ENCODE measurements at places on chromosomes 5 and 9. TPM values are rescaled to one million over a fixed set of nuclear protein-coding genes. Genes with fewer than 3 reads are reported as not detected.

DNA sequence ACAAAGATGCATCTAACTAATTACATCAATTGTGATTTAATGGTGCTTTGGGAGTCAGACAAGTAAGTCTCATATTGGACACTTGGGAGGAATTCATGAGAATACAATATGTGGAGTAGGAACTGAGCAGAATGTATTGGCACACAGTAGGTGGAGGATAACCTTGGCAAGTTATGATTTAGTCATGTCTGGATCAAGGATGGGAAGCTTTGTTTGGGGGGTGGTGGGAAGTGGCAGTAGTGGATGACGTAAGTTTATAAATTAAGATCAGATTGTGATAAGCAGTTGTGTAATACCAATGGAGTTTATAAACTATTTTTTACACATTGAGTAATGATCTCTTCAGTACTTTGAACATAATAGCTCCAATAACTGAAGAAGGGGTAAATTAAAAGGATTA lies 67.0 kb downstream of the SGCD start:
- H3K27ac ChIP-seq: no peak overlapping the region
- H3K36me3 ChIP-seq: no peaks in the 10 kb centered on the region
- H3K4me1 ChIP-seq: no peaks in the 10 kb centered on the region
- no peak for DNase-seq
- H3K27me3 ChIP-seq: no peaks in the 10 kb centered on the region
- H3K4me3 ChIP-seq: no peak overlapping the region

DNA sequence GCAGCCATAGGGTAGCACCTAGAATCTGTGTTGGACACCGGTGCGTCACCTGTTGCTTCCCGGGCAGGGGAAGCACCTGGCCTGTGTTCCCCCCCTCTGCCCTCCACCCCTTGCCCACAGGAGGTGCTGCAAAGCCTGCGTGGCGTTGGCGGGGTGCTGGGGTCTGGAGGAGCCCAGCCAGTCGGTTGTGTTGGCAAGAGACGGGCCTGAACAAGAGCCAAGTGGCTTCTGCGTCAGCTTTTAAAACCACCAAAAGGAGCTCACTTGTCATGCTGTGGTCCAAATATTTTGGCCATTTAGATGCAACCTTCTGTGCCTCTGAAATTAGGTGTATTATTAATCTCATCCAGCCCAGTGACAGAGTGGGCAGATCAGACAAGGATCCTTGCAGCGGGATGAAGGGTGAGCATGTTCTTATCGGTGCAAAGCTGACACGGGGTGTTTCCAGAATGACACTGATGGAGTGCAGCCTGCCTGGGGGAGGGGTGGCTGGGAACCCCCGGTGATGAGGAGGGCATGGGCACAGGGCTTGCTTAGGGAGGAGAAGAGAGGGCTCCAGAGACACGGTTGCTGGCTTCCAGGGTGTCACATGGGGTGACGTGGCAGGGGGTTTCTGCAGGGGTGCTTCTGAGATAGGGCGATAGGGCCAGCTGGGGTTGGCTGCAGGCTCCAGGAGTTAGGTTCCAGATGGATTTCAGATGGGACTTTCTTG lies 9.7 kb upstream of the RXRA start:
- no peak overlapping the region for H3K27ac ChIP-seq
- no peaks in the 10 kb centered on the region for H3K27me3 ChIP-seq
- no peaks in the 10 kb centered on the region for H3K36me3 ChIP-seq

GRCh38 chr5:137491121-137491520 lies 8.0 kb downstream of the SPOCK1 start:
- H3K4me3 ChIP-seq: no peak overlapping the region
- H3K4me1 ChIP-seq: no peaks in the 10 kb centered on the region
- H3K36me3 ChIP-seq: no peaks in the 10 kb centered on the region
- H3K27me3 ChIP-seq: peaks cover 14% of the 10 kb centered on the region
- H3K27ac ChIP-seq: no peak overlapping the region

GRCh38 chr9:106675780-106676179 lies 187.2 kb upstream of the ZNF462 start:
- H3K4me3 ChIP-seq: no peak overlapping the region
- H3K27me3 ChIP-seq: no peaks in the 10 kb centered on the region
- H3K27ac ChIP-seq: no peak overlapping the region
- no peak for DNase-seq
- H3K36me3 ChIP-seq: no peaks in the 10 kb centered on the region

DNA sequence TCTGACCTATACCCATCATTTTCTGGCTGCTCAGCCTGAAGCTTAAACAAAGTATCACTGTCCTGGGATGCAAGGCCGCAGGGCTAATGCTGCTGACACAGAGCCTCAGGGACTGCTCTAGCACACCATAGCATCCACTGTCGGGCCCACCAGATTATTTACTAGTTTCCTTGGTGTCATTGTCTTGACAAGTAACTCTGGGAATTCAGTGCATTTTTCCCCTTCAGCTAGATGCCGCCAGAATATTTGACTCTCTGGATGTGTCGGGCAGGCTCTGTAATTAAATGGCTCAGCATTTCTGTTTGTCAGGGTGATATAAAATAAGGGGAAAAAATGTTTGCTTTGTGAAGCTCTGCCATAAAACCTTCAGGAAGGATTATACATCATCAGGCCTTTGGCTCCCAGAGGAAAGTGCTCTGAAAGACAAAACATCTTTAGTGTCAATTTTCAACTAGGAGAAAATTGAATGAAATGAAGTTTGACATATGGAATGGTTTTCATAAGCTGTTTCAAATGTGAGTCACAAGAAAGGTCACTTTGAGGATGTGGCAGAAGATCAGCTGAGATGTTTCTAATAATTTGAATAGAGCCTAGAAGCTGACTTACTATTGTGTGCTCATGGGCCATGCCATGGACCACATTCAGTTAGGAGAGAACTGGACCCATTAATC lies 350.1 kb downstream of the TMEM232 start:
- H3K27me3 ChIP-seq: no peaks in the 10 kb centered on the region
- H3K27ac ChIP-seq: peak overlapping the region; percentile 25
- H3K4me1 ChIP-seq: peaks cover 7% of the 10 kb centered on the region
- H3K36me3 ChIP-seq: no peaks in the 10 kb centered on the region

RGS7BP gene
- 3.3 TPM for total RNA-seq

DNA sequence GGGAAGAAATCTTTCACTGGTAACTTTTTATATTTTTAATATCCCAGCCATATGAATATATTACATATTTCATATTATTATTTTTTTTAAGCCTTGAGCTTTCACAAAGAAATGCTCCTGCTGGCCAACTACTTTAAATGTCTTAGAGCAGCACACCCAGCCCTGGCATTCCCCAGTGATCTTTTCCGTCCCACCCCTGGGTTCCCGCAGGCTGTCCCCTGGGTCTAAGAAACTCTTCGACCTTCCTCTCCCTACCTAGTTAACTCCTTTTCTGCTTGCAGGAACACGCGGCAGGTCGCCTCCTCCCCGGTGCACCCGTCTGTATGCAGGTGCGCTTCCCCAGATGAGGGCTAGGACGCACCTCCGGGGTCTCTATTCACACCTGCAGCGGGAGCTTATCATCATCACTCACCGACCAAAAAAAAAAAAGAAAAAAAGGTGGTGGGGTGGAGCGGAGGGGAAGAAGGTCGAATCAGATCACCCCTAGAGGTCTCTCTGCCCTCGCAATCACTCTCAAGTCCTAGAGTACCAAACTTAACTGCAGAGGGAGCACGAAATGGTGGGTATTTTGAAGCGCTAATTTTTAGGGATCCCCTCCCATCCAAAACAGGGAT lies 696 bp downstream of the ZFP62 start:
- peak overlapping the region; percentile 87 for H3K4me3 ChIP-seq
- DNase-seq: peak; percentile 89
- no peaks in the 10 kb centered on the region for H3K27me3 ChIP-seq
- H3K36me3 ChIP-seq: peaks cover 14% of the 10 kb centered on the region
- H3K27ac ChIP-seq: peak overlapping the region; percentile 73
- H3K4me1 ChIP-seq: no peaks in the 10 kb centered on the region

AQP7 gene
- total RNA-seq: not detected

- H3K36me3 ChIP-seq: no peaks in the 10 kb centered on the region
- no peaks in the 10 kb centered on the region for H3K27me3 ChIP-seq
- no peak overlapping the region for H3K27ac ChIP-seq
Measured at GRCh38 chr9:137435980-137436760, 5.0 kb downstream of the ENTPD8 start.

DNA sequence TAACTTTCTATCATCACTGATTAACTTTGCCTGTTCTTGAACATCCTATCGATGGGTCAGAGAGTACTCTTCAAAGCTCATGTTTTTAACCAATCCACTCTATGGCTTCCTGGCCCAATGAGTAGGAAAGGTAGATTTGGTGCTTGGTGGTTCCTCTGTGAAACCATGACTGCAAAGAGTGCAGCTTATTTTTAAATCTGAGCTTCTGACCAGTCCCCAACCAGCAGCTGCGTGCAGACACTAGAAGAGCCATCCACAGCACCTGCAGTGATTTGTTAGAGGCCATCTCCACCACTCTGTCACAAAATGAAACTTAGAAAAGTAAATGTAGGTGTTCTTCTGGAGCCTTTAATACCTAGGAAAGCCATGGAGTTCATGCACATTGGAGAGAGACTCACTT lies 107.3 kb upstream of the WWC1 start:
- H3K36me3 ChIP-seq: no peaks in the 10 kb centered on the region
- H3K27me3 ChIP-seq: no peaks in the 10 kb centered on the region
- no peak overlapping the region for H3K4me3 ChIP-seq
- peaks cover 23% of the 10 kb centered on the region for H3K4me1 ChIP-seq

GRCh38 chr5:179054036-179054785 lies 6.0 kb upstream of the ZNF354C start:
- DNase-seq: no peak
- no peaks in the 10 kb centered on the region for H3K36me3 ChIP-seq
- no peak overlapping the region for H3K4me3 ChIP-seq
- no peak overlapping the region for H3K27ac ChIP-seq

DNA sequence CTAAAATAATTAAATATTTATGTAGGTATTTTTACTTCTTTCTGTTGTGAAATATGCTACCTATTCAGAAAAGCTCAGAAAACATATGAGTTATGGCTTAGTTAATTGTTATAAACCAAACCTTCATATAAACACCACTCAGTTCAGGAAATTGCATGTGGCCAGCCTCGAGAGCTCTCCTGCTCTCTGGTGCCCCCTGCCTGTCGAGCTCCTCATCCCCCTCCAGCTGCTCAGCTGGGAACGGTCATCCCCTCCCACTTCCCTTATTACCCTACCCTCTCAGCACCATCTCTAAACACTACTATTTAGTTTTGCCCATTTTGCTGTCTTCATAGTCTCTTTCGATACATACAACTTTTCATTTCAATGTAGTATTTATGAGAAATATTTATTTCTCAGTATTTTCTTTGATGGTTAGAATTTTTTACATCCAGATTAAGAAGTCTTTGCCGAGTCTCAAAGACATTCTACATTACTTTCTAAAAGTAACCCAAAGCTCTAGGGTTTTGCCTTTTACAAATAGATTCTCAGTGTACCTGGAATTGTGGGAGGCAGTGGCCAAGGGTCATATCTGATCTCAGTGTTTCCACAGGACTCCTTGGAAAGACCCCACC lies 51.2 kb upstream of the SEMA4D start:
- DNase-seq: peak; percentile 90
- no peak overlapping the region for H3K27ac ChIP-seq
- H3K27me3 ChIP-seq: no peaks in the 10 kb centered on the region
- H3K4me3 ChIP-seq: no peak overlapping the region
- no peaks in the 10 kb centered on the region for H3K4me1 ChIP-seq
- no peaks in the 10 kb centered on the region for H3K36me3 ChIP-seq

DNA sequence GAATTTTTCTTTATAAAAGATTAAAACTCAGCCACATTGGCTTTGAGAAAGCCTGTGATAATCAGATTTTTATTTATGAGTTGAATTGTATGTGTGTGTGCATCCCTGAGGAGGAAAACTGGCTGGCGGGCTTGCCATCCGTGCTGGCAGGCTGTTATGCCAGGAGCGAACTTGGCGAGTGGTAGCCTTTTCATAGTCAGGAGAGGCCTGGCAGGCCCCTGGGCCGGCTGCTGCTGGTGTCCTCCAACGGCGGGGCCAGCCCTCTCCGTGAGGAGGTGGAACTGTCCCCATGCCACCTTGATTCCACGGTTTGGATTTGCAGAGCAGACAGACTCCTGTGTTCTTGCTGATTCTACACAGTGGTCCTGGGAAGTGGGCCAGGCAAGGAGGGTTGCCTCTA lies 43.3 kb downstream of the ZNF618 start:
- no peaks in the 10 kb centered on the region for H3K27me3 ChIP-seq
- H3K36me3 ChIP-seq: peaks cover 7% of the 10 kb centered on the region
- no peak overlapping the region for H3K4me3 ChIP-seq
- DNase-seq: no peak
- H3K27ac ChIP-seq: no peak overlapping the region

DNA sequence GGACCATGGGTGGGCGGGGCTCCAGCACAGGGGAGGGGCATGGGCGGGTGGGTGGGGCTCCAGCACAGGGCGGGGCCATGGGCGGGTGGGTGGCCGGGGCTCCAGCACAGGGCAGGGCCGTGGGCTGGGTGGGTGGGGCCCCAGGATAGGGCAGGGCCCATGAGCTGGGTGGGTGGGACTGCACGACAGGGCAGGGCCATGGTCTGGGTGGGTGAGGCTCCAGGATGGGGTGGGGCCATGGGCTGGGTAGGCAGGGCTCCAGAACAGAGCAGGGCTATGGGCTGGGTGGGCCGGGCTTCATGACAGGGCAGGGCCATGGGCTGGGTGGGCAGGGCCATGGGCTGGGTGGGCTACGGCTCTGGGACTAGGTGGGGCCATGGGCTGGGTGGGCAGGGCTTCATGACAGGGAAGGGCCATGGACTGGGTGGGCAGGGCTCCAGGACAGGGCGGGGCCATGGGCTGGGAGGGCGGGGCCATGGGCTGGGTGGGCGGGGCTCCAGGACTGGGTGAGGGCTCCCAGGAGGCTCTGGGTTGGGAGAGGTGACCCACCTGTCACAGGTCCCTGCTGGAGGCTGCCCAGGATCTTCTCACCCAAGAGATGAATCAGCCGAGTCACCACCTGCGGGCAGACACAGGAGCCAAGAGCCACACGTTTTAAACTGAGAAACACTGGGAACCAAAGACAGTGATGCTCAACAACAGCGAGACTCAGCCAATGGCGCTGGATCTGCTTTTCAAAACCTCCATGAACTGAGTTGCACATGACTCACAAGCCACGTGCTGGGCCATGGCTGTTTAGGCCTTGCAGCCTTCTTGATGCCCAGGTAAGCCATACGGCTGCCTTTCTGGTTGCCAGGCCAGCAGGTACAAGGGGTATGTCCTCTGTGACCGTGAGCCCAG lies 33.6 kb upstream of the NSMF start:
- no peaks in the 10 kb centered on the region for H3K27me3 ChIP-seq
- no peak overlapping the region for H3K4me3 ChIP-seq
- H3K27ac ChIP-seq: no peak overlapping the region
- H3K4me1 ChIP-seq: no peaks in the 10 kb centered on the region
- DNase-seq: peak; percentile 83
